Thyroid gland (tissue), 4 donors: ENCODE measurements at places on chromosomes 5 and 9.

- no peak for DNase-seq
These were observed 69.3 kb downstream of the KIAA1958 start for GRCh38 chr9:112555844-112556482.

- DNase-seq = peak; percentile 66
These were observed 59.2 kb upstream of the CLINT1 start for GRCh38 chr5:157917899-157918809.

- DNase-seq = no peak
These were observed 255.1 kb upstream of the TRIM32 start for GRCh38 chr9:116432051-116432450.

DNA sequence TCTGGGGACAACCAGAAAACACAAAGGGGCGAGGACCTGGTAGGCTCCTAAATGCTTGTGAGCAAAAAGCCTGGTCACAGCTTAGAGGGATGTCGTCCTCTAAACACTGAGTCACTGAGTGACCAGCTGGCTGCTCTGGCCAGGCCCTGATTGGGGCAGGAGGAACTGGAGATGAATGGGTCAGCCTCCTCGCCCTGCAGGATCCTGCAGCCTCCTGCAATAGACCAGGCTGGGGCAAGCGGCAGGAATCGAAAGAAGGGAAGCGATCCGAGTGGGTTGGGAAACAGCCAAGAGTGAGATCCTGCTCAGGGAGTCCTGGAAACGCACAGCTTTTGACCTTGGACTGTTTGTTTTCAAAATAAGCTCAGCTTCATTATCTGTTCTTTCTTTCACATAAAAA, 34.1 kb upstream of the MSX2 start:
- no peak for DNase-seq

- no peak for DNase-seq
These were observed 974 bp downstream of the CLINT1 start for GRCh38 chr5:157857816-157858526.

DNA sequence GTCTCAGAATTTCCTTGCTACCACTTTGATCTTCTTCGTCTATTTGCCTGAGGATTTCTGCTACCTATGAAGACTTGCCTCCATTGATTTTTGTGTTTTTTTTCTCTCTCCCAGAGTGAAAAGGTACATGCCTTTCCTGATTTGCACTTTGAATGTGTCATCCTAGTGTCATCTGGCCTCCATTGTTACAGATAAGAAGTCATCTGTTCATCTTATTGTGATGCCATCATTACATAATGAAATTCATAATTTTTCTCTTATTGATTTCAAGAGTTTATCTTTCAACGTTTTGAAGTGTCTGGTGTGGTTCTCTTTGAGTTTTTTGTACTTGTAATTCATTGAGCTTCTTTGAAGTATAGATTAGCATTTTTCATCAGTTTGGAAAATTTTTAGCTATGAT, 144.8 kb downstream of the SH3GL2 start:
- no peak for DNase-seq

GRCh38 chr5:6084376-6084775, 294.0 kb downstream of the MED10 start:
- DNase-seq = no peak

- no peak for DNase-seq
These were observed at the start of gene ADAMTS19 for GRCh38 chr5:129459777-129460671. TSS of gene ADAMTS19 (plus strand) at chr5:129460298. CDS start at chr5:129460392, 94 bp downstream.

- no peak for DNase-seq
These were observed 601 bp upstream of the FAF2 start for GRCh38 chr5:176447591-176447977.

DNA sequence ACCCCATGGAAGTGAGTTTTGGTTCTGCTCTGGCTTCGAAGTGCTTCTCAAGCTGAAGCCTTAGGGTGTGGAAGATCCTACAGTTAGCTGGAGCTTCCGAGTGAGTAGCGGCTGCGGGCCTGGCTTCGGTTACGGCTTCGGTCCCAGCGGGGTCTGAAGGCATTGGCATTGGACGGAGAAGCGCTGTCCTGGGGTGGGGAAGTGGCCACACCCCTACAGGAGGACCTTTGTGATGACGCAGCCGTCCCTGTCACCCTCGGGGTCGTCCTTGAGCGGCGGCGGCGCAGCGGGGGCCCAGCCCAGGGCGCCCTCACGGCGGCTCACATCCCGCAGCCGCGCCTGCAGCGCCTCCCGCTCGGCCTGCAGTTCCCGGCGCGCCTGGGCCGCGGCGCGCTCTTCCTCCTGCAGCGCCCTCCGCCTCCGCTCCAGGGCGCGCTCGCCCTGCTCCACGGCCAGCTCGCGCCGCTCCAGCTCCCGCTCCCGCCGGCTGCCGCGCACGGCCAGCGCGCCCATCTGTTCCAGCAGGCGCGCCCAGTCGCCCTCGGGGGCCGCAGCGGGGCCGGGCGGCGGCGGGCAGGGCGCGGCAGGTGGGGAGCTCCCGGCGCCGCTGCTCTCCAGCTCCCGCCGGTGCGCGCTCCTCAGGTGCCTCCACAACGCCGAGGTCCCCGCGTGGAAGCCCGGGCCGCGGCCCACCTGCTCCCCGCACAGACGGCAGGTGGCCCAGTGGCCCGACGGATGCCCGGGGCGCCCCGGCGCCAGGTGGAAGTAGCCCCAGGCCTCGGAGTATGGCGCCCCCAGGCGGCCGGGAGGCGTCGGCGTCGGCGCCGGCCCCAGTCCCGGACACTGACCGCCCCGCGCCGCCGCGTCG, 9.9 kb downstream of the ZBED3 start:
- peak; percentile 72 for DNase-seq

GRCh38 chr5:52409835-52410234, 377.9 kb upstream of the ITGA1 start:
- DNase-seq = no peak

- no peak for DNase-seq
These were observed 49.1 kb downstream of the HOMER1 start for GRCh38 chr5:79464695-79465332.

- no peak for DNase-seq
These were observed 34.2 kb downstream of the PAX5 start for GRCh38 chr9:36999728-37000333.

DNA sequence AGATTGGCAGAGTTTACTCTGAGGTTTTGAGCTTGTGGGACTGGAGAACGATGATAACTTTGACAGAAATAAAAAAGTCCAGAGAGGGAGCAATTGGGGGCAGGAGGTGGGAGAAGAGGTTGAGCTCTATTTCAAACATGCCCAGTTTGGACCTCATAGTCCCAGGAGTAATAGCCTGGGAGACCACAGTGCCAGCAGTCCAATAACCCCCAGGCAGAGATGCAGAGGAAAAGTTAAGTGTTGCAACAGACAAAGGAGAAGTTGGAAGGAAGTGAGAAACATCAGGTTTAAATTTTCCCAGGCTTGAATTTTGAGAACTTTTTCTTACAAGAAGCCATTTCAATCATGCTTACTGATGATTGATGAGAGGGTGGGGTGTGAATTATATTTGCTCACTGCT, 117.0 kb upstream of the GHR start:
- no peak for DNase-seq

DNA sequence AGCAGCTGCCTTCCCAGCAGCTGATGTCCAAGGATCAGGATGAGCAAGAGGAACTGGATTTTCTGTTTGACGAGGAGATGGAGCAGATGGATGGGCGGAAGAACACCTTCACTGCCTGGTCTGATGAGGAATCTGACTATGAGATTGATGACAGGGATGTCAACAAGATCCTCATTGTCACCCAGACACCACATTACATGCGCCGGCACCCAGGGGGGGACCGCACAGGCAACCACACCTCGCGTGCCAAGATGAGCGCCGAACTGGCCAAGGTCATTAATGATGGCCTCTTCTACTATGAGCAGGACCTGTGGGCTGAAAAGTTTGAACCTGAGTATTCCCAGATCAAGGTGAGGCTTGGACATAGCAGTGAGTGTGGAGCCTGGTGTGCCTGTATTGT, 46.9 kb downstream of the LARP1 start:
- DNase-seq = no peak

- DNase-seq = no peak
These were observed 123.9 kb downstream of the COL23A1 start for GRCh38 chr5:178466342-178466741.

- no peak for DNase-seq
These were observed 278.3 kb upstream of the MPDZ start for GRCh38 chr9:13557746-13558145.

DNA sequence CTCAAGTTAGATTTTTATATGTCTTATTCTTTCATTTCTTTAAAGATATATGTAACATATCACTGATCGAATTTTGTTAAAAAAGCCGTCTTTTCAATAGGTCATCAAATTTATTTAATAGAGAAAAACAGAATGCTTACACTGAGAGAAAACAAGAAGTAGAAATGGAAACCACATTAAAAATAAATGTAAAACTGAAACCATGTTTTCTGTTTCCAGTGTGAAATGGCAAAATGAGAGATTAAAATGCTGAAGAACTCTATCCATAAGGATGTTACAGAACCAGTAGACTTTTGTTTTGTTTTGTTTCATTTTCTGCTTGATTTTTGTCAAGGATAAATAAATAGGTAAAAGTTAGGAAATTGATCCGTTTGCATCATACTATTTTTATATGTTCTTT, 210.1 kb downstream of the PRDM9 start:
- DNase-seq = no peak

GRCh38 chr9:109776391-109776790, 3.6 kb upstream of the PALM2AKAP2 start:
- DNase-seq = no peak

GRCh38 chr5:40089269-40089668, 590.4 kb upstream of the PTGER4 start:
- no peak for DNase-seq

DNA sequence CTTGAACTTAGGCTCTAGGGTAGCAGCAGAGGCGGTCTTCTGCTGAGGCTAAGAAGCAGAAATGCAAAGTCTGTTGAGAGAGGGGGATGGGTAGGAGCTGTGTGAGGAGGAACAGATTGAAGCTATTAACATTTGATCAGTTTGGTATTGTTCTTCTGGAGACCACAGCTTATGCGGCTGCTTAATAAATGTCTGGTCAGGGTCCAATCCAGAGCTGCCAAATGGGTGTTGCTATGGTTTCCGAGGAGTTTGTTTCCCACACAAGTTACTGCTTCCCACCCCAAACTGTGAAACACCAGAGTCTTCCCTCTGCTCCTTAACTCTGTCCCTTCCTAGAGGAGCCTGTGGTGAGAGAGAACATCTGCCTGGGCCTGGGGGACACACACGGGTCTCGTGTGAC, 142.2 kb upstream of the KLF4 start:
- DNase-seq = no peak

DNA sequence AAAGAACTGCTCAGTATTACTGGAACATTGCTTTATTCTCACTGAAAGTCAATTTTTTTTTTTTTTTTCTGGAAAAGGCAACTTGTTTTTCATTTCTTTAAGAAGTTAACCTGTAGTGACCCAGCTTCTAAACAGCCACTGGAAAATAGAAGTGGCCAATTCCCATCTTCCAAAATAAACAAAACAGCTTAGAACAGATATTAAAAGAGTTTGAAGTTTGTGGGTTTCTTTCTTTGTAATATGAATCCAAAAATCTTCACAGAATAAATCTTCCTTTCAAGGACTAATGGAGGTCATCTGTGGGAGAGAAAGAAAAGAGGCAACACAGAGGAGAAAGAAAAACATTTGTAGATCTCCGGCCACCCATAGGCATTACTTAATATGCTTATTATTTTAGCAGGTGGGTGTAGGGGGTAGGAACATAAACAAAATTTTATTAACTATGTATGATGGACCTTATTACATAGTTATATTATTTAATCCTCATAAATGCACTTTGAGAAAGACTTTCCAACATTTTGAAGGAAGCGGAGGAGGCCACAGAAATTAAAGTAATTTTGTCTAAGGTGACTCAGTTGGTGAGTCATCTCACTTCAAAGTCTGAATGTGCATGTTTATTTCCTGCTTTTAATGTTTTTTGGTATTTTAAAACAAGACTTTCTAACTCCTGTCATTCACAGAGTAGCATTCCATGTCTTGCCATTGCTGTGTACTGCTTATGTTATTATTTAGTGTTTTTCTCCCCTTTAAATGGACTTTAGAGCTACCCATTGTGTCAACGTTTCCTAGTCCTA, 1791.8 kb upstream of the WWC1 start:
- no peak for DNase-seq

GRCh38 chr9:15249981-15250380, 57.0 kb downstream of the TTC39B start:
- no peak for DNase-seq

- peak; percentile 49 for DNase-seq
These were observed 190.1 kb downstream of the NR3C1 start for GRCh38 chr5:143213231-143213850.

DNA sequence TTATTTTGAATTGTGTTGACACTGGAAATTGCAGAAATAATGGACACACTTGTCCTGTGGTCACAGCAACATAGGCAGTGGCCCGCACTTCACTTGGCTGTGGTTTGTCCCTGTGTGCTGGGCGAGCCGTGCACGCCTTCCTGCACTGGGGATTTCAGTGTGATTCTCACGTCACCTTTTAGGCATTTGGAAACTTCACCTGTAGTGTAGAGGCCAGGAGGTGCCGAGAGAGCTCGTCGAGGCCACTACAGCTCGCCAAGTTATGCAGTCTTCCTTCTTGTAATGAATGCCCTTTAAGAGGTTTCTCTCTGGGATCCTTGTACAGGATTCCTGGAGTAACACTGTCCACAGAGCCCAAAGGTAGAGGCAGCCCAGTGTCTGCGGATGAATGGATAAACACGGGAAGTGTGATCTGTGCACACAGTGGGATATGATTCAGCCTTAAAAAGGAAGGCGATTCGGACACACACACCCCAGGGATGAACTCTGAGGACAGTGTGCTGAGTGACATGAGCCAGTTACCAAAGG, 14.7 kb downstream of the TRAF2 start:
- peak; percentile 86 for DNase-seq

DNA sequence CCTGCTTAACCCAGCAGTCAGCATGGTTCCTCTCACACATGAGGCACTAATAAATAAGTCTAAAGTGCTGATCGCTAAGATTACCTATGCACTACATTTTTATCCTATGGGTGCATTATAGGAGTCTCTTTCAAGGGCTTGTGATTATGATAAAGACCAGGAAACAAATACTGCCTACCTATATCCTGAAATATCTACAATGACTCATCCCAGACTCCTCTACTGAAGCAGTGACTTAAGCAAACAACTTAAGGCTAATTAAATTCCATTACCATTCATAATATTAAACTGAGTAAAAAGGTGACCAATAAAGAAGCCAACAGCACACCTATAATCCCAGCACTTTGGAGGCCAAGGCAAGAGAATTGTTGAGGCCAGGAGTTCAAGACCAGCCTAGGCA, 338.4 kb downstream of the DNAH5 start:
- no peak for DNase-seq

- DNase-seq = no peak
These were observed 101.2 kb downstream of the PLK2 start for GRCh38 chr5:58358501-58359178.
